ENCODE measurements at places on chromosomes 12 and 14.

DNA sequence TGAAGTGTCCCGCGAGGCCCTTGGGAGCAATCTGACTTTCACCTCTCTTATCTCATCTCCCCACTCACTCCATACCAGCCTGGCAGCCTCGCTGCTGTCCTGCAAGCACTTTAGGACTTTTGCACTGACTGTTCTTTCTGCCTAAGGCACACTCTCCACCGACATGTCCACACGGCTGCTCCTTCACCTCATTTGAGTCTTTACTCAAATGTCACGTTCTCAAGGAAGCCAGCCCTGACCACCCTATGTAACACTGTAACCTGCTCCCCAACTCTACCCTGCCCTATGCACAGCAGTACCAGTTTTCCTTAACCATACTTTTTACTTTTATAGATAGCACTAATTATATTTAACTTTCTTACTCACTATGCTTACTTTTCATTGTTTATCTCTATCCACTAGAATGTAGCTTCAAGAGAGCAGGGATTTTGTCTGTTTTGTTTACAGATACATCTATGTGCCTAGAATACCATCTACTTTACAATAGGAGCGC is 32.0 kb downstream of the PRKD1 start:
- no peak for DNase-seq

DNA sequence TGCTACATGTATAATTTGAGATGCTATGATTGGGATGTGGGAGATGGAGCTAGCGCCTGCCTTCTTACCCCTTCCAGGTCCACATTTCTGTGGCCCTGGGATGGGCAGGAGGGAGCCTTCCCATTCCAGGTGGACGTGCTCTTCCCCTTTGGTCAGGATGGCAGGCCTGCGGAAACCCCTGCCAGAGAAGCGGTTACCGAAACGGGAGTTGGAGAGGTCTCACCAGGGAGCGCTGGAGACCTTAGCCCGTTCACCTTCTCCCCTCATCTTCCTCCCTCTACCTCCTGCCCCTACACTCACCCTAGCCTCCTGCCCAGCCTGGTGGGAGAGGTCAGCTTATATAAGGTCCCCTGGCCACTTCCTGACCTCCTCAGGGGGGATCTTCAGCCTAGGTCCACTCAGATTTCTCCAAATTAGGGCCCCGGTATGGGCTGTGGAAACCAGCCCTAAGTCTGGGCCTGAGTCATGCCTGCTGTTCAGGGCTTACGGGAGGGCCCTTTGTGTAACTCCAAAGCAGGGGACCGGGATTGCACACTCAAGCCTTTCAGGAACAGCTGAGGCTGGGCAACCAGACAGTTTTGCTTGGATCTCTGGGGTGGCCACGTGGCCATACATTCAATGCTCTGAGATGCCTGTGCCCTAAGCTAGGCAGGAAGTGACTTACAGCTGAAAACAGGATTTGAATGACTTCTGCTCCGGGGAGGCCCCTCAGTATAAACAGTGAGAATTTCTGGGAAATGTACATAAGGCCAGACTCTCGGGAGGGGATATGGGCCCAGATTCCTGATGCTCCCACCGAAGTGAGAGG is 10.2 kb upstream of the MEG3 start:
- DNase-seq: no peak

- DNase-seq: no peak
These were observed 330.9 kb downstream of the TMEM121 start for GRCh38 chr14:105857220-105857825.

DNA sequence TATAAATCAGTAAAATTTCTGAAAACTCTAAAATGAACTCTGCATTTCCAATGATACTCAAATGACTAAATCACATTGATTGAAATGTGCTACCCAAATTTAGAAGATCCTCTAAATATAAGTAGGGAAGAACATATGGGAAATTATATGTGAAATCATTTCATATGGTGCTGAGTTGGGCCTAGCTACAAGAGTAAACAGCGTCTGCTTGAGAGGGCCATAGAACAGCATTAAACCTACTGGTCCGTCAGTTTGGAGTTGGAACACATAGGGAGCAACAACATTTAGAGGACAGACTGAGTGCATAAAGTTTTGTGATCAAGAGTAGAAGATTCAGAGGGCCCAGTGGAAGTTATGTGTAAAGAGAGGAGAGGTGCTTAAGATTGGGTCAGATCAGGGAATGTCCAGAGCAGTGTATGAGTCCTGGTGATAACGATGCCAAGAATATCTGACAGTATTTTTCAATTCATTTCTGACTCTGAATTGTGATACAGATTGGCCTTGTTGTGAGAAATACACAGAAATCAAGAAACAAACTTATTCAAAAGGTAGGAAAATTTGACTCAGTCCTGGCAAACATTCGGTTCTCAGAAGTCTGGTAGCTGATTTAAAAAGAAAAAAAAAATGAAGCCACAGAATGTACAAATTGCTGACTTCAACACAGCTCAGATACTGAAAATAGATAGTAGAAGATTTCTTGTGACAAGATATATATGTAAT is 362.2 kb downstream of the CCDC91 start:
- DNase-seq: no peak

DNA sequence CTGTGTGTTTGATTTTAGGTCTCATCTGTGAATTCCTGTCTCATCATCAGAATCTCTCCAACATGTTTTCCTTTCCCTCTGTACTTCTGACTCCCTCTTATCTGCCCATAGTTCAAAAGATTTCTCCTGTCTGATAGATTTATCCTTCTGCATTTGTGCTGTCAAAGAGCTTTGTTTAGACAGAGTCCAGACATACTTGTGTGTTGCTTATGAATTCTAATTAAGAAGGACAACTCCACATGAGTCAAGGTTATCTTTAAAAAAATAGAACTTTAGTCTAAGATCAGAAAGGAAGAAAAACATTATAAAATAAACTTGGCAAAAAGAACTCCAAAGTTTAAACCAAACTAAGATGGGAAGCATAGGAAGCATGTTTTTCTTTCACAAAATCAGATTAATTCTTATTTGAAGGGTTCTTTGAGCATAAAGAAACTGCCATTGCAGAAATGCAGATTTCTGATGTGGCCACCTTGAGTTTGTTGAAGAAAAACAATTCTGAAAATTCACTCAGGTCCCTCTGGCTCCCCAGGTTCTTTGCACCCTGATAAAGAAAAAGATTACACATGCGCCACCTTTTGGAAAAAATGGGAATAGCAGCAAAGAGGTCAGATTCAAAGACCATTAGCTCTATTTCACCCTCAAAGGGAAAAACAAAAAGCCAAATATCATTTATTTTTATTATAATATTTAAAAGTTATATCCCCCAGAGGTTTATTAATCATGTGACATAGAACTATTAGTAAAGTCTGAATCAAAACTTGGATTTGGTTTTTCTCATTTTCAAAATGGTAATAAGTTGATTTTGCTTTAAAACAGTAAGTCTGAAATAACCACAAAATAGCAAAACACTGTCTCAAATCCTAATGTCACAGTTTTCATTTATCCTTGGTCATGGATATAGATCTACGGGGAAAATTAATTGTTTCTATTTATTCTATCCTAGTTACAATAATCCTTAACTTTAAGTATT is 143.7 kb upstream of the DCN start:
- peak; percentile 4 for DNase-seq

GRCh38 chr12:63410197-63410596 is 258.1 kb downstream of the DPY19L2 start:
- DNase-seq: no peak

DNA sequence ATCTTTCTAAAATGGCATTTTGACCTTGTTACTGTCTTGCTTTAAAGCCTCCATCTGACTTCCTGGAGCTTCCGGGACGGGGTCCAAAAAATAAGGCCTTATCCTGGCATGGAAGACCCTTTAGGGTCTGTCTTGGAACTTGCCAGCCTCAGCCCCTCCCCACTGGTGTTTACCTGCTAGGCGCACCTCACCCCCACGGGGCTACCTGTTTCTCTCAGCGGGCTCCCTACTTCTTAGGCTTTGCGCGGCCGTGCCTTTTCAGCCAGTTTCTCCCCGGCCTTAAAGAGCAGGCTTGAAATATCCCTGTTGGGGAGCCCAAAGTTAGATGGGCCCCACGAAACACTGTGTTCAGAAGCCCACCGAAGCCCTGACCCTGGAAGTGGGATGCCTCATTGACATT is 5.1 kb downstream of the RTL1 start:
- DNase-seq: no peak

GRCh38 chr14:56170877-56171422 is 52.7 kb downstream of the PELI2 start:
- no peak for DNase-seq

DNA sequence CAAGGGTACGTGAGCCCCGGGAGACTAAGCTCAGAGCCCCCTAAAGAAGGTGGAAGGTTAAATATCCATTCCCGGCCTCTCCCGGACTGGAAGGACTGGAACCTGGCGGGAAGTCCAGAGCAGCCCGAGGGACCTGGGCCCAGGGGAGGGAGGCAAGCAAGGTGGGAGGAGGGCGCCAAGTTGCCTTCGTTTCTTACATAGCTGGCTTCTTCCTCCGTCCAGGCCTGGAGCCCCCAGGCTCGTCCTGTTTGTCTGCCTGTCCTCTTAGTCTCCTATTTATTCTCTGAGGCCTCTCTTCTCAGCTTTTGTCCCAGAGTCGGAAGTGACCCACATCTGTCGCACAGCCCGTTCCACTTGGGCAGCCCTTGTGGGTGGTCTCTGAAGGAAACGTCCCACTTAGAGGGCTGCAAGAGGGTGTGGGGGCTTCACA is 745 bp downstream of the PCK2 start:
- DNase-seq: no peak

DNA sequence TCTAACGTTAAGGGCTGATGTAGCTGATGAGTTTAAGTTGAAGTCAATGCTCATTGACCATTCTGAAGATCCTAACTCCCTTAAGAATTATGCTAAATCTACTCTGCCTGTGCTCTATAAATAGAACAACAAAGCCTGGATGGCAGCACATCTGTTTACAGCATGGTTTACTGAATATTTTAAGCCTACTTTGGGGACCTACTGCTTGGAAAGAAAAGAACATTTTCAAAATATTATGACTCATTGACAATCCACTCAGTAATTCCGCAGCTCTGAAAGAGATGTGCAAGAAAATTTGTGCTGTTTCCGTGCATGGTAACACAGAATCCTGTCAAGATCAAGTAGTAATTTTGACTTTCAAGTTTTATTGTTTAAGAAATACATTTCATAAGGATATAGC is 35.0 kb upstream of the NAV3 start:
- DNase-seq: no peak

GRCh38 chr12:92051441-92051840 is 94.2 kb downstream of the BTG1 start:
- DNase-seq: no peak

DNA sequence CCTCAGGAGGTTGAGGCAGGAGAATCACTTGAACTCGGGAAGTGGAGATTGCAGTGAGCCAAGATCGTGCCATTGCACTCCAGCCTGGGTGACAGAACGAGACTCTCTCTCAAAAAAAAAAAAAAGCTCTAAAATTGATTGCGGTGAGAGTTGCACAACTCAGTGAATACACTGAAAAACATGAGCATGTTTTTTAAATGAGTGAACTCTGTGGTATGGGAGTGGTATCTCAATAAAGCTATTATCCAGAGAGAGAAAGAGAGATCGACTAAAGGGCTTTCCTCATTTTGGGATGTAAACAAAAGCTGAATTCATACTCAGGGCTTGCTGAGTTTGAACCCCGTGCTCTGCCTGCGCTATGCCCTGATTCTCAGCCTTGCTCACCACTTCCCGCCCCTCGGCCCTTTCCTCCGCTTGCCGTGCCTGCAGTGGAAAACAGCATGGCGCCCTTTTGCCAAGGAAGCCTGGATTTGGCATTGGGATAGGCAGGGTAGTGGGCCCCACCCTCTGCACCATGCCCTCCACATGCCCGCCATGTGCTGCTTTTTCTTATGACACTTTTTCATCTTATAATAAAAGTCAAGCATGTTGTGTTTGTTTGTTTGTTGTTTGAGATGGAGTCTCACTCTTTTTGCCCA is 102.5 kb downstream of the LGMN start:
- DNase-seq: no peak

- DNase-seq: no peak
These were observed 70.5 kb downstream of the TMX1 start for GRCh38 chr14:51310505-51310944.

DNA sequence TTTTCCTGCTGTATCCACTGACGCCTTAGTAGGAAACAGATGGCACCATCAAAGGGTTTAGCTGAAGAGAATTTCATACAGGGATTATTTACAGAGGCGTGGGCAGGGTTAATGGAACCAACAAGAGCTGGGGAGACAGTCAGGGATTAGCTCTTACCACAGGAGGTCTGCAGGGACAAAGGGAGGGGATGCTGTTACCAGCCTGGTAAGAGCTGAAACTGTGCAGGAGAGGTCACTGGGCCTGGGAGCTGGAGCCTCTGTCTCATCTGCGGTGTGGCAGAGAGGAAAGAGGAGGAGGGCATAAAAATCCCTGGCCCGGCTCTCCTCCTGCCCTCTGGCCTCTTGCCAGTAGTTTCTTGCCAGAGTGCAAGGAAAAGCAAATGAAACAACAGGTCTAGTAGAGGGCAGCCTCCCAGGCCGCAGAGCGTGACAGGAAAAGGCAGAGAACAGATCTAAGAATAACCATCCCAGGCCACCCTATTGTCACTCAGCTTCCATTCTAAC is 18.9 kb upstream of the POC1B start:
- DNase-seq: no peak

DNA sequence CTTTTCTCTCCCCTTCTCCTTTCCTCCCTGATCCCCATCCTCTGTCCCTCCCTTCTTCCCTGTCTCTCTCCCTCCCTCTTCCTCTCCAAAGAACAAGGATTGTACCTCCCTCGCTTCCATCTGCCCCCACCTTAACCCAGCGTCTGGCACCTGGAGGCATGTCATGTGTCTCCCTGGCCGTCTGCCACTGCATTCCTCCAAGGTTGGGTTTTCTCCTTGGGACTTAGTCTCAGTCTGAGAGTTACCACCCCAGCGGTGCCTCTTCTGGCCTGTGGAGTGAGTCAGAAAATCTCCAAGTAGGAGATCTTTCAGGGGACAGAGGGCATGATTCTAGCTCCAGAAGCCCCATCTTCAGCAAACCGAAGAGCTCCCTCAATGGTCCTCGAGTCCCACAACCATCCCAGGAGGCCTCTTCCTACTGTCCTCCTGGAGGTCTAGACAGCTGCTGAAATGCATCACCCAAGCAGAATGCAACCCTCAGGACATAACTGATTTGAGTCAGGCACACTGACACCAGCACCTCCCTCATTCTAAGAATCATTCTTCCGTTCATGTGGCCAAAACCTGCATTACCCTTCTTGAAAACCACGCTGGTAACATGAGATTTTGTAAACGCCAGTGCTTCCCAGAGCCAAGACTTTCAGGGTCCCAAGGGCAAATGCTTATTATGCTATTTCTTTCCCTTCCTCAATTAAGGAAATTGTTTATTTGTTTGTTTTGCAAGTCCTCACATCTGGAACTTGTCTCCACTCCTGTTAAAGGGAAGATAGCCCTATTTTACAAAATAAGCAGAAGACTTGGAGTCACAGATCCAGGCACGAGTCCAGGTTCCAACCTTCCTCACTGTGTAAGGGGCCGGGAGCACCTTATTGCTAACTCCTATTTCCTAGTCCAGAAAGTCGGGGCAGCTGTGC is 463.2 kb downstream of the BCL11B start:
- DNase-seq: no peak
